Cardiac septum (tissue), 1 donor: ENCODE measurements at places on chromosomes 6 and 20. TPM values are rescaled to one million over a fixed set of nuclear protein-coding genes. Genes with fewer than 3 reads are reported as not detected.

Gene ERVFRD-1
- total RNA-seq = not detected

Gene SLC52A3
- total RNA-seq = 2.8 TPM

Gene ABHD16B
- not detected for total RNA-seq

Gene ZSCAN26
- total RNA-seq = 13.4 TPM

Gene PNLDC1
- not detected for total RNA-seq

Gene PLA2G7
- total RNA-seq = 0.46 TPM

Gene C6orf141
- total RNA-seq = 0.38 TPM

Gene CD93
- 40.3 TPM for total RNA-seq

Gene GJA1
- 268 TPM for total RNA-seq

Gene SEC63
- total RNA-seq = 55.5 TPM

Gene TBXT
- not detected for total RNA-seq

Gene TTPAL
- total RNA-seq = 5.3 TPM

Gene ABT1
- total RNA-seq = 7.4 TPM

Gene MTCH1
- 139 TPM for total RNA-seq

Gene OR2H1
- not detected for total RNA-seq

Gene OTOR
- total RNA-seq = not detected

Gene MAK
- total RNA-seq = 0.08 TPM
